Stimulated activated CD8-positive, alpha-beta memory T cell treated with anti-CD3 and anti-CD28 coated beads, Interleukin-15, amount 100 ng/mL, for 24 hours (primary cell): ENCODE measurements at places on chromosomes 5 and 9.

- DNase-seq: no peak
Measured at GRCh38 chr5:79189439-79190234, 46.3 kb upstream of the JMY start.

GRCh38 chr9:13857521-13857920 is 456.4 kb downstream of the NFIB start:
- DNase-seq: no peak

DNA sequence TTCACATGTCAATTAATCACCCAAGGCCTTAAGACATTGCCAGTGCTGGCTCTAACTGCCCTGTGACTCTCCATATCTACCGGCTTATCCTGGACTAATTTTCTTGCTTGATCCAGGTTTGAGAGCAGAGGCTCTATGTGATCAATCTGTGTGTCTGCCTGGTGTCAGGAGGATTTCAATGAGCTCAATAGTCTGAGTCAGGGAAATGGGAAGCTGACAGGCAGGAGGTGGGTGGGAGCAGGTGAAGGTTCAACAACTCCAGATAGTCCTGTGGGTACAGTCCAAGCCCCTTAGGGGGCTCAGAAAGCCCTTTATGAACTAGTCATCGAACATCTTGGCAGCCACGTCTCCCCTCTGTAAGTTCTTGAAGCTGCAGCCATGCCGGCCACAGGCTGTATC is 72.2 kb downstream of the SHB start:
- DNase-seq: no peak

DNA sequence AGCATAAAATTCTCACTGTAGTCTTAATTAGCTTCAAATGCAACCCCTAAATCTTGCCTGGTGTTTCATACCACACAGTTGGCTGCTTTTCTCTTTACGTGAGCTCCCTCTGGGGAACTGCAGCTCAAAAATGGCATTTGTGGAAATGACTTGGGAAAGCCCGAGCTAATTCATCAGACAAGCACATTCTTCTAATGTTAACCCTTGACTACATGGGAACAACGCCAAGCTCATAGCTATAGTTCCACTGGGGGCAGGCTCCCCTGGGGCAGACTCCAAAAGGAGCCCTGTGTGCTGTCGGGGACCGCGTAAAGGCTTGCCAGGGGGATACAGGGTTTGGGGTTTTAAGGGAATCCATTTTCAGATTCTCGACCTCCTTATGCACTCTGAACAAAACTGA is 301.4 kb upstream of the DAP start:
- no peak for DNase-seq

DNA sequence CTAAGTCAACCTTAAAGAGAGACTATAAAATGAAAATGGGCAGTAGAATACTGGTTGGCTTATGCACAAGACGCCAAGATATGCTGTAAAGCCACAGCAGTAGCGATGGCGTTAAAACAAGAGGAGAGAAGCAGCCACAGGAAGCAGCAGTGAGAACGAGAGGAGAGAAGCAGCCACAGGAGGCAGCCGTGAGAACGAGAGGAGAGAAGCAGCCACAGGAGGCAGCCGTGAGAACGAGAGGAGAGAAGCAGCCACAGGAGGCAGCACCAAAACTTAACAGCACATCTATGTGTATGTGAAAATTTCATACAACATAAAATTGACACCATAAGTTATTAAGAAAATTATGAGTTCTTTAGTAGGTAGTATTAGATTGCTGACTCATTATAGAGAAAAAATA is 2318.6 kb upstream of the ACO1 start:
- no peak for DNase-seq

DNA sequence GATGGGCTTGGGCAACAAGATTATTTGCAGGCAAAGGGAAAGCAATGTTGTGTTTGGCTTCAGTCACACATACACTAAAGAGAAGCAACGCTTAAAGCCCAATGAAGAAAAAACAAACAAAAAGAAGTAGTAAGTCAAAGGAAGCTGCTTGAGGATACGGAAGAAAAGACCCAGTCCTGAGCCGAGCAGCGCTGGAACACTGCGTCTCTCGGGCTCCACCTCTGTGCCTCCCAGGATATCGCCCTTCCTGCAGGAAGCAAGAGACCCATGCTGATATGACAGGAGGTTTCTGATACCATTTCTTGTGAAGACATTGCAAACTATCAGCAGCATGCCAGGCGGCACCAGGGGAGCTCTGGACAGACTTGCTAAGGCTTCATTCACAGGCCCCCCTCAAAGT is 9.9 kb downstream of the GNAQ start:
- DNase-seq: no peak

DNA sequence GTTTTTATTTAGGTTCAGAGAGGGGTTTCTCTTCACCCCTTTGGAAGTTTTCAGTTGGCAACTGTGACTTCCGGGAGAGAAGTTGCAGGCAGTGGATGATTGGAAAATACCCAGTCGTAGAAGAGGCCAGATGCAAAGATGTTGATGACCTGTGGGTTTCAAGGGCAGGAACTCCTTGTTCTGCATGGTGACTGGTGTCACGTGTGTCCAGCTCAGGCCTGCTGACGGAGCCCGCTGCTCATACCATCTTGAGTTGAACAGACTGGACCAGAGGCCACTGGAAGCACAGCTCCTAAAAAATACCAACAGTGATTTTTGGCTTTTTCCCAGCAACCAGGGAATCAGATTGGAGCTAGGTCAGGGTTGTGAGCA is 243.9 kb upstream of the KLF4 start:
- DNase-seq: no peak

GRCh38 chr9:108903420-108904103 is 30.4 kb downstream of the ELP1 start:
- no peak for DNase-seq

DNA sequence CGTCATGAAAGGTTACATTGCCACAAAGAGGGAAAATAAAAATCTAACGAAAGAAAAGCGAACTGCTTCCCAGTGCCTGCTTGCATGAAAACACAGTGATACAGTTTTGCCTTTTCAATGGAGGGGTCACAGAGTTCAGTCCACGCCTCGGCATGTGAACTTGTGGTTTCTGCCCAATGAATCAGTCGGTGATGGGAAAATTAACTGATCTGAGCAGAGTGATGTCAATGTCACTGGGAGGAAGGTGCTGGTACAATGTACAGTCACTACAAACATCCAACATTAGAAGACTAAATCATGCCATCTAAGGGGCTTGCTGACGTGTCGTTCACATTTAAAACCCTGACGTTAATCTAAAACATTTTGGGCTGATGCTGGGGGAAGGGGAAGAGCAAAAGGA is 151.8 kb upstream of the MSX2 start:
- no peak for DNase-seq

- DNase-seq: no peak
Measured at GRCh38 chr5:158897444-158898160, 202.1 kb downstream of the EBF1 start.

DNA sequence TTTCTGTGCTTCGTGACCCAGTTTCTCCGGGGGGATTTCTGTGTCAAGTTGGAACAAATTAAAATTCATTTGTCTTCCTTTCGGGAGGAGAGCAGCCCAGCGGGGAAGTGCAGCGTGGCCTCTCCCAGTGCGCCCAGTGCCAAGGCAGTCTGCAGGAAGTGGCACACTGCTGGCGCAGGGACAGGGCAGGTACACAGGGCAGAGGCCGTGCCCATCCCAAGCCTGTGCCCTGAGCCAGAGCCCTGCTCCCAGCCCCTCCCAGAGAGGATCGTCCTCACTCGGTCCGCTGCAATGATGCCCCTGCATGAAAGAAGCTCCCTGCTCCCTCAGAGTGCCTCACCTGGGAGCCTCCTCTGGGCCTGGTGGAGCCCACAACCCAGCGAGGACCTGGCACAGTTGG is 82.4 kb upstream of the PPP1R26 start:
- DNase-seq: no peak
